Activated CD4-positive, alpha-beta T cell treated with anti-CD3 and anti-CD28 coated beads for 1 hour (primary cell): ENCODE measurements at places on chromosomes 11 and 22.

DNA sequence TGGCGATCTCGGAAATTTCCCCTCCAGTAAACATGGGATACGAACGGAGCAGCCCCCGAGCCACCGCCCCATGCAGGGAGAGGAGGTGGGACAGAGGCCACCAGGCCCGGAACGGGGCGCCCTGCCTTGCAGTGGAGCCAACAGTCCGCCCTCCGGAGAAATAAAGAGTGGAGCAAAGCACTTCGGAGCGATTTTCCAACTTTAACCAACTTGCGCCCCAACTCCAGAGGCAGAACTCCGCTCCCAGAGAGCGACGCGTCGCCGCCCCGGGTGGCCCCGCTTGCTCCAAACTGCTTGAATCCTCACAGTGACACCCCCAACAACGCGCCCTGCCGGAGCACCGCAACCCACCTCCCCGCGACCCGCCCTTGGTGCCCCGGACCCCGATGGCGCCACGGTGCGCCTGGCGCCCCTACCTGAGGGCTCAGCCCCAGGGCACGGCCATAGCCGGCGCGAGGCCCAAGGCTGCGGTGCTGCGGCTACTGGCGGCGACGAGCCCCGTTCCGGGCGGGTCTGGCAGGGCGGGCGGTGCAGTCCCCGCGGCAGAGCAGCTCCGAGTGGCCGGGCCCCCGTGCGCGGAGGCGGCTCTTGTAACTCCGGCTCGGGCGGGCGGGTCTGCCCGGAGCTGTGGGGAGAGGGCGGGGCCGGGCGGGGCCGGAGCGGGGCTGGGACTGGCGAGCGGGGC lies at the start of gene AHNAK:
Gene AHNAK, minus strand, starts transcription at position 563 of the 685 bp plus-strand sequence. CDS start 10,708 bp downstream, outside the sequence.
- DNase-seq = peak; percentile 55

GRCh38 chr11:45502226-45502545 lies 163.2 kb downstream of the CHST1 start:
- no peak for DNase-seq

DNA sequence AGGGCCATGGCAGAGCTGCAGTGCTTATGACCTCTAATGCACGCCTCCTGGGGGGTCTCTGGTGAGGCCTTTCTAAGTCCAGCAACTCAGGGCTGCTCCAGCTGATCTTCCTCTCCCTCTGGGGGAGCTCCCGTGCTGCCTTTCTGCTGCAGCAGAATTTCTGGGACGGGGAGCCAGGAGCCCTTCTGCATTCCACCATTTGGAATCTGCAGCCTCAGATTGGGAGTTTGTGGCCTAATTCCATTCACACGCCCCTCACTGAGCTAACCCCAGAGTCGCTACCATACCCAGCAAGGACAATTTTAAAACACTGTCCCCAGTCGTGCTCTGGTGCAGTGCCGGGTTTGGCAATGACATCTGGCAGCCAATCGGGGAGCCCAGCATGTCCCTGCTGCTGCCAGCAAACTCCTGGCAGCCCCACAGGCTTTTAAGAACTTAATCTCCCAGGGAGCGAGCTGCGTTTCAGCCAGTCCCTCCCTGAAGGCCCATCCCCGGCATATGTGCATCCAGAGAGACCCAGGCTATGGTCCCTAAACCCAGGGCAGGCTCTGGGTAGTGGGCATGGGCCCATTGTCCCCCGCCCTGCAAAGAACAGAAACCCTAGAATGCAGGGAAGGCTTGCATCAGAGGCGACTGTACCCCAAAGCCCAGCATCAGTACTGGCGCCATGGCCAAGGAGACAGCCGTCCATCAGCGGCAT lies 4.7 kb downstream of the SHANK2 start:
- no peak for DNase-seq

DNA sequence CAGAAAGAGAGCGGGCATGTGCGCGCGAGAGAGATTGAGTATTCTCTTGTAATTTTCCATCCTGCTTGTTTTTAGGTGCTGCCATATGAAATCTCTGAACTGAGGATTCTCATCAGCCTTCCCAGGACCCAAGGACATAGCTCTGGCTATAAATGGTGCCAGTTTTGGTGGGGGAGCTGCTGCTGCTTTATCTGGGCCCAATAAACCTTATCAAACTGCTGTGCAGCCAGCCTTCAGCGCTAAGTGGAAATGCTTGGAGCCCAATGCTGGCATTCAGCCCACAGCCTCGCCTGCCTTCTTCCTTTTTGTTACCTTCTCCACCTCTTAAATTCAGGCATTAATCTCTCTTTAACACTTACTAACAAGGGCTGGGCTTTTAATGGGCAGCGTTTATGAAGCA lies 2.4 kb upstream of the ZBTB16 start:
- no peak for DNase-seq

GRCh38 chr11:19664886-19665548 lies 47.6 kb upstream of the NAV2 start:
- DNase-seq = no peak

GRCh38 chr11:120917559-120918239 lies 106.2 kb upstream of the TBCEL start:
- DNase-seq = no peak

GRCh38 chr11:1442807-1443366 lies 43.7 kb downstream of the MOB2 start:
- DNase-seq = no peak

- no peak for DNase-seq
Observed at GRCh38 chr22:28808716-28809355, 8.5 kb upstream of the XBP1 start.

DNA sequence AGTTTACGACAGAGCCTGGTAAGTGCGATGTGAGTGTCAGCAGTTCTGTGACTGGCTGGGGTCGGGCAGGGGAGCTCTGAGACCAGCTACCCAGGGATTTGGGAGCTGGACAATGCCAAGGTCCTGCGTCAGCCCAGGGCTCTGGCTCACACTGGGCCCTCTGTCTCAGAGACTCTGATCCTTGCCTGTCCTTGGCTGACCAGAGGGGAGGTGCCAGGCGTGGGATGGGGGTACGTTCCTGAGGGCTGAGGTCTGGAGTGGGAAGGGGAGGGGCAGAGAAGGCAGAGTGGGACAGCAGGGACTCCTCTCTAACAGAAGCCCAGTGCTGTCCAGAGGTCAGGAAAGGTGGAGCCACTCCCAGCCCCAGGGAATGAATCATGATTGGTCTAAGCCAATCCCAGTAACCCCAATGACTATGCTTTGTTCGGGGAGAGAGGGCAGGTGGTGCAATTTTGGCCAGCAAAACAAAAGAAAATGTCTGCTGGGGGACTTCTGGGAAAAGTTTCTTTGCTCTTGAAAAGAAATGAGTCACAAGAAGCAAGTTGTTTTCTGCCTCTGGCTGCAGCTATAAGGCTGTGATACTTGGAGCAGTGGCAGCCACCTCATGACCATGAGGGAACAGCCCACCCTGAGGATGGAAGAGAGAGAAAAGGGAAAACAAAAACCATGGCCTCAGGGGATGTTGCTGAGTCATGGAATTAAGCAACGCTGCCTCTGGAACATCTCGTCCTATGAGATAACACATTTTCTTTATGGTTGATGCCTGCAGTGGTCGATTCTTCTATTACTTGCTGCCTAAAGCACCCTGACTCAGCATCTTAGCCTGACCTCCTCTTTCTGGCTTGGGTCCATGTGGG lies 108.3 kb downstream of the CHST1 start:
- DNase-seq = no peak

DNA sequence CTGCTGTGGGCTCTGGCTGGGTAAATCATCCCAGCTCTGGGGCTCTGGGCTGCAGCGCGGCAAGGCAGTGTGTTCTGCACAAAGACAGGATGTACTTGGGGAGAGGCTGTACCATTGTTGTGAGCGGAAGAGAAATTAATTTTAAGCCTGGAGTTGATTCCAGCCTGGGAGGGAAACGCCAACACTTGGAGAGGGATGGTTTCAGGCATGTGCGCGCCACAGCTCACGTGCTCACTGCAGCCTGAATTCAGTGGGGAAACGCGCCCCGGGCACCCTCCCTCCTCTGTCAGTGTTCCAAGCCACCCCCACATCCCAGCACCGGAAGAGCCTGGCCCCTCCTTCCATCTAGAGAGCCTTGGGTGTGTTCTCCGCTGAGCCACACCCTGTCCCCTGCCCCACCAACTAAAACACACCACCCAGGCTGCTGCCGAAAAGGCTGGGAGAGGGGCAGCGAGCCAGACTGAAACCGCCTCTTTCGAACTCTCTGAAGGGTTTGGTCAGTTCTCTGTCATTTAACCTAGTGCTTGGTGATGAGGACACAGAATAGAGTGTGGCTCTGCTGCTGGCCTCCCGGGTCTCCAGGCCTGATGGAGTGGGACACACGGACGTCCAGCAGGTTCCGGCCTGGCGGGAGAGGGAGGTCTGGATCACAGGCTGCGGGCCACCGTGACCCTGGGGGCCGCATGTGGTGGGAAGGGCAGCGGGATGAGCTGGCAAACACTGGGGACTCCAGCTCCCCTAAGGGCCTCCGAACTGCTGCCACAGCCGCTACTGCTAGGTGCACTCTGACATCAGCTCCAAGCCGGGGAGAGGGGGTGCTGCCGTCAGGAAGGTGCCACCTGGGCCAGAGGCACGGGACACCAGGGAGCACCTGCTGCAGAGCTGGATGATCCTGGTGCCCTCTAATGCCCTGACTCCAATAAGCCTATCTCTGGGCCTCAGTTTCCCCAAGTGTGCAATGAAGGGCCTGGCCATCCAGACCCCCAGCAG lies 230.8 kb downstream of the CTTN start:
- no peak for DNase-seq

GRCh38 chr11:116697011-116697410 lies 75.8 kb downstream of the BUD13 start:
- DNase-seq = no peak

DNA sequence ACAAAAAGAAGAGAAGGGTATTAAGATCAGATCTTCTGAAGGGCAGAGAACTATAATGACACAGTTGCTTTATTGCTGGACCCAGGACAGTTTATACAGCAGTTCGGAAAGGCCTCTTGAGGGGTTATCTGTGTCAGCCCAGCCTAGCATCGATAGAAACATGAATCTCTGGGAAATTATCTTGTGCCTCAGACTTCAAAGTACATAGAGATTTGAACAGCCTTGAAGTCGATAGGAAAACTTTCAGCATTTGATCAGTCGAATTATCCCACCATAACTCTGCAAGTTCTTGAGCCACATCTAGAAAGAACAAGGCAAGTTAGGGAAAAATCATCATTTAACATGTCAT lies 2.5 kb upstream of the LMO2 start:
- no peak for DNase-seq

DNA sequence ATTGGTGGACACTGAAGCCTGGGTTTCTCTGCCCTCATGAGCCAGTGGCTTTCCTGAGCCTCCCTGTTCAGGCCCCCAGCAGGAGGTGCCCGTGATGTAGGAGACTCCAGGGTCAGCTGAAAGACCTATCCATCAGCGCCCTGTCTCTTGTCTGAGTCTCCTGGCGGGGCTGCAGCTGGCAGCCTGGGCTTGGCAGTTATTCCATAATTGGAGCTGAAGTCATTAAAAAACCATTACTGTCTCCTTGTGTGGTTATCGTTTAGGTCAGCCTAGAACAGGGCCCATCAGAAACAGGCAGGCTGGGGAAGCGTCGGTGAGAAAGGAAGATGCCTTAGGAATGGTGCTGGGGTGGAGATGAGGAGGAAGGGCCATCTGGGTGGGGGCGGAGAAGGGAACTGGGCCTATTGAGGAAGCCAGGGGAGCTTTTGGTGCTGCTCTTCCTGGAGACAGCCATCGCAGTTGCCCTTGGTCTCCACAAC lies 5.0 kb downstream of the TUB start:
- DNase-seq = no peak

DNA sequence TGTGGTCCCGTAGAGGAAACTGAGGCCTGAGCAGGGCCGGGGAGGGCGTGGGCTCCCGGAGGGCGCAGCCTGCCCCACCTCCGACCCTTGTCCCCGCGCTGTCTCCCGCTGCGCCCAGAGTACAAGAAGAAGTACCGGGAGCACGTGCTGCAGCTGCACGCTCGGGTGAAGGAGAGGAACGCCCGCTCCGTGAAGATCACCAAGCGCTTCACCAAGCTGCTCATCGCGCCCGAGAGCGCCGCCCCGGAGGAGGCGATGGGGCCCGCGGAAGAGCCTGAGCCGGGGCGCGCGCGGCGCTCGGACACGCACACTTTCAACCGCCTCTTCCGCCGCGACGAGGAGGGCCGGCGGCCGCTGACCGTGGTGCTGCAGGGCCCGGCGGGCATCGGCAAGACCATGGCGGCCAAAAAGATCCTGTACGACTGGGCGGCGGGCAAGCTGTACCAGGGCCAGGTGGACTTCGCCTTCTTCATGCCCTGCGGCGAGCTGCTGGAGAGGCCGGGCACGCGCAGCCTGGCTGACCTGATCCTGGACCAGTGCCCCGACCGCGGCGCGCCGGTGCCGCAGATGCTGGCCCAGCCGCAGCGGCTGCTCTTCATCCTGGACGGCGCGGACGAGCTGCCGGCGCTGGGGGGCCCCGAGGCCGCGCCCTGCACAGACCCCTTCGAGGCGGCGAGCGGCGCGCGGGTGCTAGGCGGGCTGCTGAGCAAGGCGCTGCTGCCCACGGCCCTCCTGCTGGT lies 1.9 kb downstream of the NLRP6 start:
- DNase-seq = peak; percentile 49

GRCh38 chr11:34250211-34250610 lies 107.6 kb downstream of the ABTB2 start:
- no peak for DNase-seq
